Activated CD4-positive, alpha-beta T cell treated with anti-CD3 and anti-CD28 coated beads, Interleukin-10, Interleukin-2, amounts not matched to agents 100 ng/mL and 50 ng/mL, durations not matched to agents 16 hours and 8 hours (primary cell): ENCODE measurements at places on chromosomes 12 and 14.

DNA sequence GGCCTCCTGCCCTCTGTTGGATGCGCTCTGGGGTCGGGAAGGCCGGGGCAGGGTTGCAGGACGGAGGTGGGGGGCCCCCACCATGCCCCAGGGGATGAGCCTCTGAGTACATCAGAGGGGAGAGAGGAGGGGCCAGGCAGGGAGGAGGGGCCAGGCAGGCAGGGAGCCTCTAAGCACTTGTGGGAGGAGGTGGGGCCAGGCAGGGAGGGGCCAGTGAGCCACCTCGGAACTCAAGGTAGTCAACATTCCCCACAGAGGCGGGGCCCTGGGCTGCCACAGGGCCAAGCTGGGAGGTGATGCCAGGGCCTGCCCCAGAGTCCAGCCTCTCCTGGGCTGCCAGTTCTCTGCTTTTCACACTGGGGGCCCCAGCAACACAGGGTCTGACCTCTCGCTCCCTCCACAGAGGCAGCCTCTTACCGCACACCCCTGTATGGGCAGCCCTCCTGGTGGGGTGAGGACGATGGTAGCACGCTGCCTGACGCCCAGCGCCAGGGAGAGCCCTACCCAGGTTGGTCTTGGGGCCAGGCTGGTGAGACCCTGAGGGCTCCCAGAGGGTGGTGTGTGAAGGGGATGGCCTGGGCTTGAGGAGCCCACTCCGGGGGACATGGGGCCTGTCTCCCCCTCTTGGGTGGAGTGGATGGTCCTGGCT, 17.4 kb downstream of the CEP170B start:
- peak; percentile 27 for DNase-seq

DNA sequence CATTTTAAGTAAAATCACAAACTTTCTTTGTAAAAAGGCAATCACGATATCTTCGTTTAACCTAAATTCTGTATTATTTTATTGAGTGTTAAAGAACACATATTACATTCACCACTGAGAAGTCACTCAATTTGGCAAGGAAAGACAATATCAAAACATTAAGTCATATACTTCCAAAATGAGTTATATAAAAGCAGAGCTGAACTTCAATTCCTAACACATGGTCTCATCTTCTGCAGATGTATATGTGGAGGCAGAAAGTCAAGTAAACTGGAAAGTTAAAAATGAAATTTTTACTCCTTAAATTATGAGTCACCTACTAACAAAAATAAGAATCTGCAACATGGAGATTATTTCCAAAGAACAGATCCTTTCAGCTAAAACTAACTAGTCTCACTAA, 28.7 kb downstream of the BMAL2 start:
- DNase-seq = no peak

DNA sequence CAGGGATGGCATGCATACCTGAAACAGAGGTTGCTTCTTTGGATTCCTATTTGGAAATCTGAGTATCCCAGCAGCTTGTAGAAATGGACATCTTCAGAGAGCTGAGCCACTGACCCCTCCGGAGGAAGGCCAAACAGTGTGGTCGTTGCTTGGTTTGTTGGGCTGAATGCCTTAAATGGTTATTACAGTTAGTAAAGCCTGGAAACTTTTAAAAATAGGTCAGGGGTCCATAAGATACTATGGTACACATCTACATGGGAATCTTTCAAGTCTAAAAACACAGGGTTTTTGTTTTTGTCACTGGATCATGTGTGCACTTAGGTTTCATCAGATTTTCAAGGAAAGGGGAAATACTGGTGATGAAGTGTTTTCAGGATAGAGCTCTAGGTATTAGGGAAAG, 7.7 kb downstream of the DYRK2 start:
- no peak for DNase-seq

- DNase-seq = no peak
Measured at GRCh38 chr14:67935371-67935770, 115.8 kb downstream of the RAD51B start.

DNA sequence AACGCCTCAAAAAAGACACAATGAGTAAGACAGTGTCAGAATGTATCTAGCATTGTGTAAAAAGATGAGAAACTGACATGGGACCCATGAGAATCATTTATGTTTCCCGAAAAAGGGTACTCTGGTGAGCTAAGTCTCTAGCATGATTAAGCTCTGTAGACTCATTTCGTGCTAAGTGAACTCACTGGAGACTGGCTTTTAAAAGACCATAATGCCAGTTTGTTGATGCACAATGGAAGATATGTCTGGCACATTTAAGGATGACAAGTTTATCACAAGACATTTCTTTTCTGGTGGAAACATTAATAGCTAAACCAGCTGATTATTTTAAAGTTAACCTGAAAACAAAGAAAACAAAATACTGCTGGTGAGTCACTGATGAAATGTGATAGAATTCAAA, 233.5 kb downstream of the SLC2A13 start:
- DNase-seq = no peak

DNA sequence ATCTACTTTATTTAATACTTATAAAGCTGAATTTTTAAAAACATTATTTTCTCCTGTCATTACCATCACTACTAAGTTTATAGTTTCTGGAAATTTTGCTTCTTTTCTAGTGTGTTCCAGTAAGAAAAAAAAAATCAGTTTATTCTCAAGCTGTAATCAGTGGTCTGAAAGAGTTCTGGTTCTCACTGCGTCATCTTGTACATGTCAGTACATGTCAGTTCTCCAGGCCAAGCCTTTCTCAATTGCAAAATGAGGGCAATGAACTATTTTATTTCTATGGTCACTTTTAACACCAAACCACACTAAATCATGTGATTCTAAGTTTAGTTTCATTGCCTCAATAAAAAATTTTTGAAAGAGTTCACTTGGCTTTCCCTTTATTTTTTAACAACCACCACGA, 468.9 kb upstream of the LRFN5 start:
- no peak for DNase-seq

- DNase-seq = no peak
Measured at GRCh38 chr14:100841761-100842403, 16.0 kb downstream of the MEG3 start.

DNA sequence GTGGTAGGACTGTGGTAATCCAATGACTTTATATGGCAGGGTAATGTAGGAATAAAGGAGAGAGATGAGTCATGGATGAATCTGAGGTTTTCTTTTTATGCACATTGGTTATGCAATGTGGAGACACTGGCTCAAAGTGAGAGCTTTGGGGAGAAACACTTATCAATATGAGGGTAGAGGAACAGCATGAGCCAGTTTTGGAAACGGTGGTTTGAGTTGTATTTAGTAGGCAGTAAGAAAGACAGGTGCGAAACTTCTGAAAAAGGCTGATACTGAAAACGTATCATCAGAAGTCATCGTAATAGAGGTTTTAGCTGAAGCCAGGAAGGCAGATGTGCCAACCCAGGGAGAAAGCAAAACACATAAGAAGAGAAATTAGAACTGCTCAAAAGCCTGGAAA, 854.8 kb upstream of the SEL1L start:
- DNase-seq = no peak
